ENCODE measurements at places on chromosomes 1 and 21.

DNA sequence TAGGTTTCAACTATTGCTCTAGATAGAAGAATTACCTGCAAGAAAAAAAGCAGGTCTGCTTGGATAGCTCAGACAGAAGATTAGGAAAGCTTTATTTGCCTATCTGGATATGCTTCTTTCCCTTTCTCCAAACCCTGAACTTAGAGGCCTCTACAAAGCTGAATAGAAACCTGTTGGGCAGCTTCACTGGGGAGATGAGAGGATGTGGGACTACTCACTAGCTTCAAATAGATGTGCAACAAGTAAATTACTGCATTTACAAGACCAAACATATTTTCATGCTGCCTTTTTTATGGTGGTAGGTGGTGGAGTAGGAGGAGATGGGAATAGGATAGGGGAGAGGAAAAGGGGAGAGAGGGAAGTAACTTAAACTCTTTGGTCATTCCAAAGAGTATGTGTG, 6.4 kb downstream of the CLCA2 start:
- DNase-seq: no peak

- no peak for DNase-seq
These were observed 987.9 kb downstream of the ADGRL2 start for GRCh38 chr1:82788660-82789059.

DNA sequence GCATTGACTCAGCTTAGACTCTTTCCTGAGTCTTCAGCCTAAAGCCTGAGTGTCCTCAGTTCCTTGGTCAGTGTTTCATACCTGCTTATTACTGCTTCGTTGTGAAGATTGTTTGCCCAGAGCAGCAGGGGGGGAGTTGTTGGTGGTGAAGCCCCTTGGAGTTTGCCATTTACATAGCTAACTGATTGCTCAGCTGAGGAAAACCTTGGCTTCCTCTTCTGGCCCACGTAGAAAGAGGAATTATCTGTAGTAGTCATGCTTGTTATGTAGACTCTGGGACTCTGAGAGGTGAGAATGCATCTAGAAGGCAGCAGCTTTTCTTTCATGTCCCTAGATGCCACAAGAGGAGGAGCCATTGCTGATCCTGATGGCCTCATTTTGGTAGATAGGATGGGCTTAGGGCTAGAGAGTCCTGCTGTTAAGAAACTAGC, 125.9 kb downstream of the MAST2 start:
- no peak for DNase-seq

DNA sequence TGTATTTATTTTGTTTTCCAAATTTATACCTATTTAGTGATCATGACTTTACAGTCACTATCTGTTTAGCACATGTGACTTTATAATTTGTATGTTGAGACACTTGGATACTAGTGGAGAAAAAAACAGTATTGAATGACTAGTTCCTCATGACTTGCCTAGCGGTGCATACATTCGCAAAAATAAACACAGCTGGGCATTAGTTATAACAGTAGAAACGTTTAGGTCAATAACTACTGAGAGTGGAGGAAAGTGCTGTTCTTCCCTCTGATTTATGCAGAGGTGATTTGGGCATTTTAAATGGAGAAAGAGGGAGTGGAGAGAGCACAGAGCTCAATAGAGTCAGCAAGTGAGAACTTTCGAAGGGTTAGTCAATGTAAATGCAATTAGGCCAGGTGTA, 1679.0 kb upstream of the B3GALT2 start:
- DNase-seq: no peak

GRCh38 chr1:156191292-156191964, 2.5 kb upstream of the SLC25A44 start:
- DNase-seq: no peak

GRCh38 chr1:152817309-152817708, 5.5 kb downstream of the LCE1B start:
- no peak for DNase-seq

GRCh38 chr1:240210026-240210425, 118.3 kb downstream of the FMN2 start:
- no peak for DNase-seq

GRCh38 chr1:228152097-228152917, 2.6 kb downstream of the GJC2 start:
- no peak for DNase-seq

GRCh38 chr1:175319912-175320230, 127.3 kb upstream of the KIAA0040 start:
- DNase-seq: no peak

GRCh38 chr1:178126741-178127185, 32.9 kb downstream of the RASAL2 start:
- no peak for DNase-seq

GRCh38 chr1:96472471-96472870, 249.1 kb upstream of the PTBP2 start:
- DNase-seq: no peak

- no peak for DNase-seq
These were observed 647.1 kb downstream of the PTPRU start for GRCh38 chr1:29883411-29883832.

DNA sequence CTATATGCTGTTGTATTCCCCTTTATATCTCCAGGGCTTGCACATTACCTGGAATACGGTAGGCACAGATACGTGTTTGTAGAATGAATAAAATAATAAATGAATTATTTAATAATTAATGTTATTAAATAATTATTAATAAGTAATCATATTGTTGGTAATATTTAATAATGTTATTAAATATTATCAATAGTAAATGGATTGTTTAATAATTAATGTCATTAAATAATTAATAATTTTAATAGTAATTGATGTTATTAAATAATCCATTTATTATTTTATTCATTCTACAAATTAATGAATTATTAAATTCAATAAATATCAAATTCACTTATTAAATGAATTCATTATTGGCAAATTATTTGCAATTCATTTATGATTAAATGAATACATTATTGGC, 175.1 kb downstream of the MATN1 start:
- no peak for DNase-seq

DNA sequence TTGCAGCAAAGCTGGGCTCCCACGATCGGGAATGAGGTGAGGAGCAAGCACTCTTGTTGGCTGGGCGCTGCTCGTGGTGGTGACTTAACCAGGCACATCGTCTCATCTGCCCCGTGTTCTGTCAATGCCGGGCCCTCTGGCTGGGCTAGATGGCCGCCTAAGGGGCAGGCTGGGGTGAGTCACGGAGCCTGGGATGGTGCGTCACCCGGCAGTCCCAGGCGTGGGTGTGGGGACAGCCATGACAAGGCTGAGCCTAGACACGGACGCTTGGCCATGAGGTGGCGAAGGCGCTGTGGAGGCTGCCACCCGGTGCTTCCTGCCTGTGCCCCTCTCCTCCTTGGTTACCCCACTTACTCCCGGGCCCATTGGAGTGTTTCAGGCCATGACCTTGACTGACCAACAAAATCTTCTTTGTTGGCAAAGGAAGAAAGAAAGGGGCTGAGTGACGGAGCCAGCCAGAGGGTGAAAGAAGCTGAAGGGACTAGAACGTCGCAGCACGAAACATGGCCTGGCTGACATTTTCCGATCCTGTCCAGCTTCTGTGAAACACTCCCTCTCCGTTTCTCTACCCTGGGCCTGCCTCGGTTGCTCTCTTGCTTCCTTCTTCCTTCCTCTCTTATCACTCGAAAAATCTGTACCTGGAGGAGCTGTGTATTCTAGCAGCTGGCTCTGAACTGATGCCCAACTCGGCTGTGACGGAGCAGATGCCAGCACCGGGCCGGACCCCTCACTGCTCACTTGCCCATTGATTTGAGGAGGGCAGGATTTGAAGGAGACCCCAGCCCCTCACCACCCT, 596 bp downstream of the CD247 start:
- DNase-seq: peak; percentile 92

GRCh38 chr1:16882986-16883385, 12.8 kb upstream of the RNU1-2 start:
- DNase-seq: no peak

- DNase-seq: no peak
These were observed 191.5 kb downstream of the SIPA1L2 start for GRCh38 chr1:232438476-232438875.

GRCh38 chr1:175191659-175192058, 917 bp downstream of the KIAA0040 start:
- no peak for DNase-seq

DNA sequence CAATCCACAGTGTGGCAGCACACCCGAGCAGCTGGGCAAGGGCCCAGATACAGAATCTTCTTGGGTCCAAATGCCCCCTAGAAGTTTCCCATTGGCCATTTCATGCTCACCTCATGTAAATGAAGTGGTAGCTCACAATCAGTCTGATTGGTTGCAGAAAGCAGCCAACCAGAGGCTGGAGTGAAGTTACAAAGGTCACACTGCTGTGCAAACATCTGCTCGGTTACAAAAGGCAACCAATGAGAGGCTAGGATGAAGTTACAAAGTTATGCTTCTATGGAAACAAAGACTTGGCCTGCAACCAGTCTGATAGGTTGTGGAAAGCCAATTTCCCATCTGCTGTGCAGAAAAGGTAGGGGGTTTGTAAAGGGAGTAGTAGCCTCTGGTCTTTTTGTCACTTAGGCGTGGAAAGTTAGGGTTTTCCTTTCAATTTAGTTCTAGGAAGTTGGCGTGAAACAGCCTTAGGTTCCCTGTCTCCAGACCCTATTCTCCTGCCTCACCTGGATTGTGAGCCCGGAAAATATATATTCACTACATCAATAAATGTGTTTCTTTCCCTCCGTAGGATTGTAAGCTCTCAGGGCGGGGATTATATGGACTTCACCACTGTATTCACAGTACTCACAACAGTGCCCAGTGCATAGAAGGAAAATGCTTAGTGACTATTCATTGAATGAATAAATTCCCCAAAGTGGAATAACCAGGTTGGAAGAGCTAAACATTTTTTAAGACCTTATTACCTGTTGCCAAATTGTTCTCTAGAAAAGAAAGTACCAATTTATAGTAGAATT, 91.9 kb downstream of the URB2 start:
- no peak for DNase-seq

GRCh38 chr21:28688381-28688780, 304.3 kb downstream of the LTN1 start:
- DNase-seq: no peak

DNA sequence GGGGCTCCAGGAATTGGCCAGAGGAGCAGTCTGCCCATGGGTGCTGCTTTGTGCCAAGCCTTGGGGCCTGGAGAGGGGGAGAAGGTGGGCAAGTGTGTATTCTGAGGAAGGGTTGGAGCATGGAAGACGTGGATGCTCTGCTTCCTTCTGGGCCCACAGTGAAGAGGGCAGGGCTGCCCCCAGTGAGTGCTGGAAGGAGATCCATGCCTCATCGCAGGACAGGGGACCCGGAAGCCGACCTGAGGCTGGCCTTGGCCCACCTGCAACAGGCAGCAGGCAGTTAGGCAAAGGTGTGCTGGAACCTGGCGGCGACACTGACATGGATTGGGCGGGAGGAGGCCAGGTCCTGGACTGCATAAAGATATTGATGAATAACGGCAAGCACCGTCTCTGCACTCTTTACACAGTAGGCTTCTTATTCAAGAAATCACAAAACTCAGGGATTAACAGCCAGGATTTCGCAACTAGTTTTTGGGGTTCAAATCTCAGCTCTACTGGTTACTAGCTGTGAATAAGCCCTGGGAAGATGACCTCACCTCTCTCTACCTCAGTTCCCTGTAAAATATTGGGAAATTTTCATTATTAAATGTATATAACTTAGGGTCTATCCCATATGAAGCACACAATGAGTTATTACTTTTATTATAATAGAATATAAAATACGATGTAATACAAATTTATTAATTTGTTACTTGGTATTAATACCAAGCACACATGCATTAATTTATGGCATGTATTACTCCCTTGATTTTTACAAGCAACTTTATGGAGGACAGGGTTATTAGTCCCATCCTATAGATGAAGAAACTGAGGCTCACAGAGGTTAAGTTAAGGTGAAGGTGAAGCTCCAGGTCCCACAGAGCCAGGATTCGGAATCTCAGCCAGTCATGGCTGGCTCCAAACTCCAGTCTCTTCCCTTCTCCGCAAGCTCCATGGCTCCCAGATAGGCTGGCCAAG, 62.3 kb downstream of the DHRS3 start:
- DNase-seq: no peak
